Left ventricle myocardium superior (tissue), 1 donor: ENCODE measurements at places on chromosomes 4 and X. TPM values are rescaled to one million over a fixed set of nuclear protein-coding genes. Genes with fewer than 3 reads are reported as not detected.

GRCh38 chr4:3473996-3474765 lies 11.1 kb downstream of the DOK7 start:
- peak; percentile 12 for DNase-seq

The SPANXD gene
- not detected for total RNA-seq

DNA sequence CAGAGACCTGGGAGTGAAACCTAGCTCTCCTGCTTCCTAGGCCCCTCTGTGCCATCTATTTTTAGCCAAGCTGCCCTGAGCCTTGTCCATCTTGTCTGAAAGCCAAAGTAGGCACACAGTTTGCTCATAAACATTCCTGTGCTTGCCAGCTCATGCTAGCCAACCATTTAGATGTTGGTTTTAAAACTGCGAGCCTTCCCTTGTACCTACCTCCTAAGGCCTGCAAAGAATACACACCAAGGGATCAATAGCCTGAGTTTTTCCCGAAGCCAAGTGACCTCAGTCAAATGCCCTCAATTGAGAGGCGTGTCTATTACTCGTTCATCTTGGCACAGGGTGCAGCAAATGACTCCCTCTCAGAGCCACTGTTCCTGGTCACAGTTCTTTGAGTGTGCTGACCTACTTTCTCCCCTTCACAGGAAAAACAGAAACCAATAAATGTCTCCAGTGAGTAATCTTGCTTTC lies 48.5 kb downstream of the ZCCHC12 start:
- no peak for DNase-seq

GRCh38 chrX:129955682-129956081 lies 26.8 kb upstream of the BCORL1 start:
- no peak for DNase-seq

The EPHA5 gene
- total RNA-seq: 0.17 TPM

- no peak for DNase-seq
Measured at GRCh38 chr4:106850691-106851090, 185.4 kb downstream of the DKK2 start.

- no peak for DNase-seq
Measured at GRCh38 chrX:40106676-40107290, 9.0 kb upstream of the BCOR start.

GRCh38 chrX:42770566-42770965 lies 7.4 kb downstream of the PPP1R2C start:
- no peak for DNase-seq

The NXF2B gene
- not detected for total RNA-seq

The SOWAHD gene
- total RNA-seq: 0.32 TPM
